Kidney tubule cell (primary cell): ENCODE measurements at places on chromosomes 2 and 18.
A peak's percentile ranks its signal among the peaks of the same experiment; 100 is the strongest.

GRCh38 chr2:126359494-126359893 is 296.5 kb upstream of the GYPC start:
- peak; percentile 26 for DNase-seq

GRCh38 chr2:44135771-44136170 is 32.9 kb upstream of the PPM1B start:
- DNase-seq = peak; percentile 21

GRCh38 chr2:165573534-165574461 is 104.3 kb downstream of the CSRNP3 start:
- DNase-seq = peak; percentile 67

DNA sequence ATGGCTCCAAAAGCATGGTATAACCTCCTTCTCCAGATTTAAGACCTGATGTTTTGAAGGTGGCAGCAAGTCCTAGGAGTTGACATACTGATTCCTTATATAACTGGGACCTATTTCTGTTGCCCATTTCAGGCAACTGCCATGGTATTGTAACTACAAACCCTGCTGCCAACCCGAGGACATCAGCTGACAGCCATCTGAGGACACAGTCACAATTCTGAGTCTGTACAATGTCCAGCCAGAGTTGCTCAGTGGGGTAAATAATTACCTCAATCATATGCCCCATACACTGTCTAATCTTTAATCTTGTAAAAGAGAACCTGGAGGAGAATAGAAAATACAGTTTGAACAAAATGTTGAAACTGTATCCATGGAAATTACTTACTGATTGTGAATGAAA is 8.7 kb upstream of the GAREM2 start:
- no peak for DNase-seq

GRCh38 chr2:128549646-128550260 is 231.1 kb upstream of the HS6ST1 start:
- DNase-seq = no peak

DNA sequence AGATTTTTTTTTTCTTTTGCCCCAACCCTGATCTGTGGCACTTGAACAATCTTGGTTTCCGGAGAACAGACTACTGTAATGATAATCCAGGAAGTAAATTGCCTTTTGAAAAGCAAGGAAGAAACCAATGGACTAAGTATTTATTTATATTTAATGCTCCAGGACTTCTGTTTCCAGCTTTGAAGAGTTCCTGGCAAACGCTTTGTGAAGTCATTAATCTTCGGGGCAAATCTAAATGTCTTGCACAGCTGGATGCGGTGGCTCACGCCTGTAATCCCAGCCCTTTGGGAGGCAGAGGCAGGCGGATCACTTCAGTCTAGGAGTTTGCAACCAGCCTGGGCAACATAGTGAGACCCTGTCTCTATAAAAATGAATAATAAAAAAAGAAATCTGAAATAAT is 135.1 kb upstream of the GATA6 start:
- no peak for DNase-seq

DNA sequence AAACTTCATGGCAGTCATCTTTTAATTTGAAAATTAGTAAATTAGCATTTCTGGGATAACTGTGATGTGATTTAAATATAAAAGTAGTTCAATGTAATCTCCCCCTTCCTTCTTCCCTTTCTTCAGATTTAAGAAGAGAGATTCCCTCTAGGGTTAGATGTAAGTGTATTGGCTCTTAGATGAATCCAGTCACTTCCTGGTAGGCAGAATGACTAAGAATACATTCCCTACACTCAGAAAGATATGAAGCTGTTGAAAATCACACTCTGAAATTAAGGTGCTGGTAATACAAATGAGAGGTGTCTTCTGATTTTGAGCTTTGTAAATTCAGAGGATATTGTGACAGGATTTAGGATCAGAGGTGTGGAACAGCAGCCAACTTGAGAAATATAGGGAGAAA is 71.6 kb downstream of the TDRD15 start:
- DNase-seq = peak; percentile 9

GRCh38 chr2:22518641-22519040 is 866.3 kb upstream of the KLHL29 start:
- peak; percentile 9 for DNase-seq

DNA sequence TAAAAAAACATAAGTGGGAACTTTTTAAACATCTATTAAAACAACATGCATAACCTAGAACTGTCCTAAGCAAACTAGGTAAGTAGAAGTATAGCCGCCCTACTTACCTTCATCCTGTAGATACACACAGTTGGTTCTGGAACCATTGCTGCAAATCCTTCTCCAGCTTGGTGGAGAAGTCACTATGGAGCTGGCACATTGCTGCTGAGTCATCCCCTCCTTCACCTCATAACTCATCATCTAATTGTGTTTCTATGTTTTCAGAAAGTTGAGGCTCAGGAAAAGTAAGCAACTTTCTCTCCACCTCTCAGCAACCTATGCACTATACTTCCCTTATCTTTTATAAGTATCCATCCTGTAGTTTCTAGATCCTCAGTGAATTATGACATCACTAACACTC is 269.8 kb upstream of the MMADHC start:
- DNase-seq = peak; percentile 29

- no peak for DNase-seq
Observed at GRCh38 chr2:38141501-38141900, 65.5 kb upstream of the CYP1B1 start.

DNA sequence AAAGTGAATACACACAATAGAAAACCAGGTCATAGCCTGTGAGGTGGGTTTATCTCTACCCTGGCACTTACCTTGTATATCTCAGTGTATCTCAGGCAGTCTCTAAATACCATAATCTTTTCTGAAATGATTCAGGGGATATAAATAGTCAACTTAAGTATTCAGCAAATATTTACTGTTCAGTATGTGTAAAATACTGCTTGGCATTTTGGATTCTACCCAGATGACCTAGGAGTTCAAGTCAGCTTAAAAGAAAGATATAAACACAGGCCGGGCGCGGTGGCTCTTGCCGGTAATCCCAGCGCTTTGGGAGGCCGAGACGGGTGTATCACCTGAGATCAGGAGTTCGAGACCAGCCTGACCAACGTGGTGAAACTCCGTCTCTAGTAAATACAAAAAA is 23.8 kb downstream of the GRHL1 start:
- no peak for DNase-seq

DNA sequence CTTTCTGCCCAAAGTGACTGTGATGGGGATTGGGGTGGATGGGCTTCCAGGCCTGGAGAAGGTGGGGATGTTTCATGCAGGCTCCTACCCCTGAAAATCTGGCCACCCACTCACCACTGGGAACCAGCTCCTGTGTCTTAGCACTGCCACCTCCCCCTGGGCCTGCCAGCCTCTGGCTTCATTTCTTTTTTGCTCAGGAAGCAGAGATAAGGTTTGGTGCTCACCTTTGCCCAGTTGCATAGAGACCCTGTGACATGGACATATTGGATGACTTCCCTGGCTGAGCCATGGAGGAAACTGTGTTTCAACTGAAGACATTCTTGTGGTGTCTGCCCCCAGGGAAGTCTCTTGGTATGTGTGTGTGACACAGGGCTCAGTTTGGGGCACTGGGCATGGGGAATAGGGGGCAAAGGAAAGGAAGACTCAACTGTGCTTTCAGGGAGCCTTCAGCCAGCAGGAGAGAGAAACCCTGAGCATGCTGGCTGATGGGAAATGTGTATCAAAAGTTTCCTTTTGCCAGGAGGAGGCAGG is 16.7 kb downstream of the CTIF start:
- DNase-seq = no peak

DNA sequence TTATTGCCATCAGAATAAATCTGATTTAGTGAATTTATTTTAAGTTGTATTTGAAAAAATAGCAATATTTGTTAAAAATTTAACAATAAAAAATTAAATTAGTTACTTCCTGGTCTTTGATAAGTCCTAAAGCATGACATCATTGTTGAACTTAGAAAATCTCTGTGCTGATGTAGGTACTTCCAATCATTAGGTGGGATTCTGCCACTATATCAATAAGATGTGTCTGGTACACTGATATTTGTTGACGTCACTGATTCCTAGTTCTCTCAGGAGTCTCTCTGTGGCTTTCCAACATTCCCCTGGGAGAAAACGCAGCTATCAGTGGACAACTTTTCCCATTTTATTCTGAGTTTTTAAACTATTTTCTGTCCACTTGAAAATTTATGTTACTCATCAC is 143.5 kb downstream of the GALNT13 start:
- DNase-seq = no peak

- DNase-seq = no peak
Observed at GRCh38 chr2:177602611-177603164, 210.1 kb downstream of the AGPS start.

- peak; percentile 63 for DNase-seq
Observed at GRCh38 chr2:195561116-195561921, 95.7 kb upstream of the SLC39A10 start.

GRCh38 chr18:6428851-6429395 is 14.2 kb upstream of the L3MBTL4 start:
- peak; percentile 51 for DNase-seq

- DNase-seq = no peak
Observed at GRCh38 chr2:144475569-144476275, 44.2 kb downstream of the ZEB2 start.

DNA sequence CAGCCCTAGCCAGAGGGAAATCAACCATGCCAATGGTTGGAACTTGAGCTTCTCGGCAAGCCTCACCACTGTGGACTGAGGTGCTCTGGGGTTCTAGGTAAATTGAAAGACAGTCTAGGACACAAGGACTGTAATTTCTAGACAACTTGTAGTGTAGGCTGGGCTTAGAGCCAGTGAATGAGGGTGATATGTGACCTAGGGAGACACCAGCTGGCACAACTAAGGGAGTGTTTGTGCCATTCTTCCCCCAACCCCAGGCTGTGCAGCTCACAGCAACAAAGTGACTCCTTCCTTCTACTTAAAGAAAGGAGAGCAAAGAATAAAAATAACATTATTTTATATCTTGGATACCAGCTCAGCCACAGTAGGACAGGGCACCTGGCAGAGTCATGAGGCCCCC is 1690.7 kb upstream of the TMEFF2 start:
- no peak for DNase-seq

- DNase-seq = no peak
Observed at GRCh38 chr2:62109554-62109953, 86.4 kb upstream of the B3GNT2 start.

DNA sequence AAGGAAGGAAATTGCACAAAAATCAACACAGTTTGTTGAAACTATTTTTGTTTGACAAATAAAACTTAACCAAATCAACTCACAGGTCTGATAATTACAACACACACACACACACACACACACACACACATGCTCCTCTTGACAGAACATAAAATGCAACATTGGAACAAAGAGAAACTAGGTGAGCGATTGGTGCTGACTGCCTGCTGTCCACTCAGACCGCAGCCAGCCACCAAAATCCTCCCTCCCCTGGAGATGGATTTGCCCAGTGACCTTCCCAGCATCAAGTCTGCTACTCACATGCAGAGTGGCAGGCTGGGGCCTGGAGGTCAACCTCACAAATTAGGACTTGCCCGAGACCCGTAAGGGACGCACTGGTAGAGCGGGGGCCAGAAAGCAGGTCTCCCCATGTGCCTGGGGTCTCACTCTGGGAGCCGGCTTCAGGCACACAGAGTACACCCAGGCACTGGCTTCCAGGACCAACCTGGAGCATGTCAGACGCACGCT is 61.4 kb downstream of the DIPK1C start:
- peak; percentile 19 for DNase-seq

GRCh38 chr18:44804033-44804432 is 123.3 kb downstream of the SETBP1 start:
- DNase-seq = no peak

DNA sequence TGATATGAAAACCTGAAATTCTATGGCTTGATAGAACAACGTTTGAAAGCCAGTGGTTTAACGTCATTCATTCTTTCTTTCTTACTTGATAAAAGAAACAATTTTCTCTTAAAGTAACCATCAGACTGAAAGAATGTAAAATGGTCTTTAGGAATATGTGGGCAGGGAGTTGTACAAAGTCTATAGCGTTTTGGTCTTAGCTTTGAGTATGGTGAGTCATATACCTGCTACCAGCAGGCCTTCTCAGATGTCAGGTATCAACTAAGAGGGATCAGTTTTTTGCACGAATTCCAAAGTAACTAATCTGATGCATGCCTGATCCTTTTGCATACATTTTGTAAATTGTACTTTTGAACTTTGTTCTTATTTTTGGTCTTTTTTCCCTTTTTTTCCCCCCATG is 101.5 kb upstream of the DSEL start:
- DNase-seq = no peak

DNA sequence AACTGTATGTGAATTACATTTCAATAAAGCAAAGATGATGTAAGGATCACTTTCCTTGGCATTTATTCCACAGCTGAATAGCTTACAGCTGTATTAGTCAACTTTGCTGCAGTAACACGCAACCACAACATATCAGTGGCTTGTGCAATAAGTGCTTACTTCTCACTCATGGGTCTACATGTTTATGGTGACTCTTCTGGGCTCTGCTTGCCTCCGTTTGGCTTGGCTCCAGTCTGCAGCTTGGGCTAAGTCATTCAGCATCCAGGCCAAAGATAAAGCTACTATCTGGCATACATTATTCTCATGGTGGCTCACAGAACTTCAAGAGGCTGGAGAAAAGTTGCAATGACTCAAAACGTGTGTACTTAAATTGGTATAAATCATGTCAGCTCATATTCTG is 355.0 kb downstream of the RNF144A start:
- DNase-seq = no peak

DNA sequence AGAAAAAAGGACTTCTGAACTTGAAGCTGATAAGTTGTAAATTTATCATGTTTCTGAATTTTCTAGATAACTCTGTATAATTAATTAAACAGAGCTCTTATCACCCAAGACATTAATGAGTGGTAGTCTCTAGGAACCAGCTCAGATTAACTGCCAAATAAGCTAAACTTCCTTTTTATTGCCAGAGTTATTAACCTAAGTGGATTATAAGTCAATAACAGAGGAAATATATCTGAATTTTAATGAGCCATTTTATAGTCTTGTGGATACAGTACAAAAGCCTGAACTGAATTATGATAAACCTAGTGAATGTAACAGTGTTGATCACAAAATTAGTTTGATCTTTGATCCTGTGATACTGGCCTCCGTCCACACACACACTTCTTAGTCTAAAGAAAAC is 111.5 kb downstream of the COMMD1 start:
- DNase-seq = no peak

GRCh38 chr2:58585233-58585632 is 344.1 kb upstream of the FANCL start:
- DNase-seq = no peak

GRCh38 chr2:237682151-237682550 is 54.8 kb downstream of the LRRFIP1 start:
- DNase-seq = no peak
